Fibroblast of the aortic adventitia (primary cell): ENCODE measurements at places on chromosomes 2 and 18.
A peak's percentile ranks its signal among the peaks of the same experiment; 100 is the strongest.

- DNase-seq: peak; percentile 97
Measured at GRCh38 chr2:98757904-98758421, 27.0 kb upstream of the MGAT4A start.

GRCh38 chr18:48278081-48278480 lies 131.1 kb downstream of the ZBTB7C start:
- no peak for DNase-seq

GRCh38 chr18:40120356-40120755 lies 1834.7 kb upstream of the PIK3C3 start:
- no peak for DNase-seq

DNA sequence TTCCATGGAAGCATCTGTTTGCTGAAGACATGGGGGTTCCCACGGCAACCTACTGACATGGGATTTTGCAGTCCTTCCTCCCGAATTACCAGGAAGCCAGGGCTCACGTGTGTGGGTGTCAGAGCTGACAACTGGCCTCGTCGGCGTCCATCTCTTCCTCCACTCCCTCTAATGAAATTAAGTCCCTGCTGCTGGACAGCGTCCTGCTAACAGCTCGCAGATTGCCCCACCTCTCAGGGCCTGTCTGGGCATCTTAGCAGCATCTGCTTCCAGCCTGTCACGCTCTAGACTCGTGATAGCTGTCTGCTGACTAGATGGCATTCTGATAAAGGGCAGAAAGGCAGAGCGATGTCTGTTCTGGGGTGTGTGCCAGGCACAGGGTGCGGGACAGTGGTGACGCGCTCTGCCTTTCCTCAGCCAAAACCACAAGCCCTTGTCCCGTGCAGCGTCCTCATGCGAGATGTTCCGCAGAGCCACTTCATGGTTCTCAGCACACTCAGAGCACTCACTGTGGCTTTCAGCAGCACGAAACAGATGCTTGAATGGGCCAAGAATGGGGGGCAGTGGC lies 161.1 kb downstream of the ARL4C start:
- DNase-seq: peak; percentile 81

GRCh38 chr2:66084948-66085590 lies 349.9 kb upstream of the MEIS1 start:
- DNase-seq: no peak

DNA sequence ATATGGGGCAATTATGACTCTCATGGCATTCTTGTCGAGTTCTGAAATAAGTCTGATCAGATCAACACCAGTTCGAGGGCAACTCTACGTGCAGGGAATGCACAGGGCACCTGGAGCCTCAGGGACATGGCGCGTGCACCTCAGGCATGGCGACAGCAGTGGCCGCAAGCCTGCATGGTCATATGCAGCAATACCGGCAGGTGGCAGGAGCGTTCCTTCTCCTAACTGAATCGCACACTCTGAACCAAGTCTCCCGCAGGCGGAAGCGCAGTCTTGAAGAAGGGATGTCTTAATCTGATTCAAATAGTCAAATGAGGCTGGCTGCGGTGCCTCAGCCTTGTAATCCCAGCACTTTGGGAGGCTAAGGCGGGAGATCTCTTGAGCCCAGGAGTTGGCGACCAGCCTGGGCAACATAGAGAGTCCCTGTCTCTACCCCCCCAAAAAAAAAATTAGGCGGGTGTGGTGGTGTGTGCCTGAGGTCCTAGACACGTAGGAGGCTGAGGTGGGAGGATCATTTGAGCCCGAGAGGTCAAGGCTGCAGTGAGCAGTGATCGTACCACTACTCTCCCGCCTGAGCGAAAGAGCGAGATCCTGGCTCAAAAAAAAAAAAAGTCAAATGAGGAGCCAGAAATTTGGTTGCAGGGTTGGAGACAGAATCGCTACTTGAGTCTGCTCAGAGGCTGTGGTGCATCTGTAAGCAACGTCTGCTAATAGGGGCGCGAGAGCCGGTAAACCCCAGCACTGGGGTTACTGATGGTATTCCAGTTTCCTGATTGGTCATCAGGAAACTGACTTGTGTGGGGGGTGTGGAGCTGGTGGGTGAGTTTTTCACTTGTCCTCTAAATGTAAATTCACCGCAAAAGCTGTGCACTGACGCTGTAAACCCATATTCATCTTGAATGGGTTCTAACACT lies 28.8 kb downstream of the FHL2 start:
- peak; percentile 91 for DNase-seq

DNA sequence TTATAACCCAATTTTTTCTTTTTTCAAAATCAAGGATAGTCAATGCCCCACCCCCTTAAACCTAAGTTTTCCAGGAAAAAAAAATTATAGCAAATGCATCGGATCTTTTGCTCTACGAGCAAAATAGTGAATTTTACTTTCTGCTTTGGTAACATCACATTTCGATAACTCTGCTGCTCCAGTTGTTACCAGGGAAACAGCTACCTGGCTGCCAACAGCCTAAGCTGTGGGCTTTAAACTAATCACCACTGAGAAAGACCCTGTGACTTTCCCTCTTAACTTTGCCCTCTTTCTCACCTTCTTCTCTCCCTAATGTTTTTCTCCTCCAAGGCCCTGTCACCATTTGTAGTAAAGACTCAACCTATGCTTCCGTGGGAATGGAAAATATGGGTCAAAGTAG lies 145.5 kb downstream of the ABCA12 start:
- DNase-seq: no peak

GRCh38 chr2:128279786-128280157 lies 38.9 kb downstream of the HS6ST1 start:
- no peak for DNase-seq

GRCh38 chr2:158049129-158049855 lies 52.4 kb upstream of the UPP2 start:
- no peak for DNase-seq
